PC-3 (cell line): ENCODE measurements at places on chromosomes 7 and 10. TPM values are rescaled to one million over a fixed set of nuclear protein-coding genes. Genes with fewer than 3 reads are reported as not detected.

The STAMBPL1 gene
- 15.7 and 19.5 TPM in 2 replicates for total RNA-seq

DNA sequence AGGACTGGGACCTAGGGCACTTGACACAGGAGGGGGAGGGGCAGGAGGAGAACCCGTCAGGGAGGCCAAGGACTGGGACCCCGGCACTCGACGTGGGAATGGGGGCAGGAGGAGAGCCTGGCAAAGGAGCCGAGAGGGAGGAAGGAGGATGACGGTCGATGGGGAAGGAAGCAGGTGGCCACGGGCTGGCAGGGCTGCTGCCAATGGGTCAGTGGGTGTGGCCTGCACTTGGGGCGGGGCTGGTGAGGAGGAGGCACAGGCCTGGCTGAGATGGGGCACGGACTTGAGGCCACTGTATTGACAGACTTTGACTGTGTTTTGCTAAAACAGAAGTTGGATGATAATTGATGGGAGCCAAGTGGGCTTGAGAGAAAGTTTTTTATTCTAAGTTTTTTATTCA, 68.9 kb downstream of the RBM33 start:
- DNase-seq, result no peak

DNA sequence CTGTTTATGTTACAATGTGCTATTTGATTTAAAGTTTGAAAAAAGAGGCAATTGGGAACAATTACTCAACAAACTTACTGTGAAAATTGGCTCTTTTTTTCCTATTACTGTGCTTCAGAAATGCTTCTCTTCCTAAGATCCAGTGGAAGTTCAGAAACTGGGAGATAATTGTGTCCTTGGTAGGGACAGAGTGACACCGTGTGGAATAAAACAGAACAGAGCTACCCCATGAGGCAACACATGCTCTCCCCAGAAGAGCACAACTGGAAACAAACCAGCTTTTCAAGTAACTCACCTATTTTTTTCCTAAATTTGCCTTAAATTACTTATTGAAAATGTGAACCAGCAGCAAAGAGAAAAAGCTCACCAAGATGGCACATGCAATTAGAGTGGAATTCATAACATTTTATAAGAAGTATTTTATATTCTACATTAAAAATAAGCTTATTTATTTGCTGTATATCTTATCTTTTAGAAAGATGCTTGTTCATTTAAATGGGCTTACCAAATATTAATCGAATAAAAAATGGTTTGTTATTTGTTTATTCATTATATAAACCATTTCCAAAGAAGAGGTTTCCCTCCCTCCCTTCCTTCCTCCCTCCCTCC, 346.1 kb upstream of the ANKRD30A start:
- peak; percentile 100 for DNase-seq

The LIPN gene
- total RNA-seq, result not detected in 2 replicates

The MGMT gene
- 19.8 and 21.8 TPM in 2 replicates for total RNA-seq

DNA sequence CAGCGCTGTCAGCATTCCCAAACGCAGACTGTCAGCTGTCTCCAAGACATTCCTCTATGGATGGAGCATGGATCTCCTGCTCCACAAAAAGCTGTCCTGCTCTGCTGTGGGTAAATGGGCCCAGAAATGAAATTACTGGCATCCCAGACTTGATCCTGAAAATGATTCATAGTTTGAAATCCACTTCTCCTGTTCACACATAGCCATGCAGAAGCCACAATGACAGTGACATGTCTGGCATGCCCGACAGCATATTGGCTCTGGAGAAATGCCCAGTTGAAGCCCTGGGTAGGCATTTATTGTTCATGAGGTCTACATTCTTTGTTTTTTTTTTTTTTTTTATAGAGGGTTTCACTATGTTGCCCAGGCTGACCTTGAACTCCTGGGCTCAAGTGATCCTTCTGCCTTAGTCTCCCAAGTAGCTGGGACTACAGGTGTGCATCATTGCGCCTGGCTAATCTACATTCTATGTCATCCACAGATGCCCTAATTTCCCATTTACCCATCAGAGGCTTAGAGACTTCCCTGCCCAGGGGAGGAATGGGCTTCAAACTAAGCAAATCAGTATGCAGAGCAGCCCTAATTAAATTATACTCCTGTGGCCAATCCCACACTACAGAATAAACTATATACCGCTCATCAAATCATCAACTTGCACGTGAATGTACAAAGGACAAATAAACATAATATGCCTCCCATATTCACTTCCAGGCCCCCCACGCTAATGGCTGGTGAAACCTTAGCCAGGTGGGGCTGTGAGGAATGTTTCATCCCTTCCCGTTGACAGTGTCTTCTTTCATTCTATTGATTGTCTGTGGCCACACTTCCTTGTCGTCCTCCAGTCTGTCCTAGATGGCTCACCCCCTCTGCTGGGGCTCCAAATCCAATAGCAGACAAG, 61.8 kb upstream of the EEPD1 start:
- DNase-seq, result peak; percentile 11

- DNase-seq, result no peak
These were observed 41.3 kb downstream of the ARID5B start for GRCh38 chr10:61942604-61943461.
